Fibroblast of skin of scalp (primary cell): ENCODE measurements at places on chromosomes 2 and 18.

GRCh38 chr2:64654063-64654811, 524 bp upstream of the SERTAD2 start:
- peak; percentile 97 for DNase-seq

- no peak for DNase-seq
These were observed at the start of gene BOLL for GRCh38 chr2:197784956-197785941. TSS of gene BOLL (minus strand) at chr2:197785319. CDS start at chr2:197781850, 3,469 bp downstream.

DNA sequence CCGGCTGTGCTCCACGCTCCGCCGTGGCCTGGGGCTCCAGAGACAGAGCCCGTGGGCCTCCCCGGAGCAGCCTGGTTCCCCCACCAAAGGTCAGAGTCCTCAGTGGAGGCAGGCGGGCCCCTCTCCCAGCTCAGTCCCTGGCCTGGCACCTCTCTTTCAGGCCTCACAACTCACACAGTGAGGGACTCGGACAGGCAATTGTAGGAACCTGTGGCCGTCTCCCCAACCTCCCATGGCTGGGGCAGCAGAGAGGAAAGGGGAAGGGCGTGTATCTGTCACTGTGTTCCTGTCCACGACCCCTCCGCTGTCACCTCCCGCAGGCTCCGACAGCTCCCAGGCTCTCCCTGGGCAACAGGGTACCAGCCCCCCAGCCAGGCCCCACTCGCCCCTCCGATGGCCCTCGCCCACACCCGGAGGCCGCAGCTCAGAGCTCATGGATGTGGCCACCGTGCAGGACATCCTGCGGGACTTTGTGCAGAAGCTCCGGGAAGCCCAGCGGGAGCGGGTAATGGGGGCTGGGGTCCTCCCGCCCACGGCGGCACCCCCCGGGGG, 32.4 kb upstream of the SNED1 start:
- DNase-seq = no peak

GRCh38 chr2:52934920-52935640, 832.5 kb upstream of the CHAC2 start:
- no peak for DNase-seq

DNA sequence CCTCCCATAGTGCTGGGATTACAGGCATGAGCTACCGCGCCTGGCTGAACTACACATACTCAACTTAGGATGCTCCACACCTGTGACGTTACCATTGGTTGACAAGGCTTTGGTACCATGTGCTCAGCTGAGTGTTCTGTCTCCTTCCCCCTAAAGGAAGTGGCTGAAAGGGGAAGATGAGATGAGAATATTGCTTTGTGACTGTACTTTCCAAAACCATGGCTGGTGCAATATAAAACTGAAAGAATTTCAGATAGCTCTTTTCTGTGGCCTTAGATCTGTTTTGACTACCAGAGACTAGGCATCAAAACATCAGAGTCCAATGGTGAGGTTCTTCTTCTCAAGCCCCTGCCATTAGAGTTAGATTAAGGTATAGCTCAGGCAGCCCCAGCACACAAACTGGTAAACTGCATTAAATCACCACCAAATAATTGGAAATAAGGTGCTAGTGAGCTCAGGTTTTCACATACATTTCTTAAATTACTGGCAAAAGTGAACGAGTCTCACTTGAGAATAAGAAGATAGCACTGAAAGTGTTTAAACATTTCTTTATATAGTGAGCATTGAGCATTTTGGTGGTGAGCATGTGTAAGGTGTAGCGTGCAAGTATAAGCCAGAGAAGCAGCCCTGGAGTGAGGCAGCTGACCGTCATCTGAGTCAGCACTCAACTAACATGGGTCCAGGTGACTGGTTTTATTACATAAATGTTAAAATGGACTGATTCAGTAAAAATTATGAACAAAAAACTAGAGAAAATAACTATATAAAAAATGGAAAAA, 113.5 kb upstream of the FZD5 start:
- no peak for DNase-seq

DNA sequence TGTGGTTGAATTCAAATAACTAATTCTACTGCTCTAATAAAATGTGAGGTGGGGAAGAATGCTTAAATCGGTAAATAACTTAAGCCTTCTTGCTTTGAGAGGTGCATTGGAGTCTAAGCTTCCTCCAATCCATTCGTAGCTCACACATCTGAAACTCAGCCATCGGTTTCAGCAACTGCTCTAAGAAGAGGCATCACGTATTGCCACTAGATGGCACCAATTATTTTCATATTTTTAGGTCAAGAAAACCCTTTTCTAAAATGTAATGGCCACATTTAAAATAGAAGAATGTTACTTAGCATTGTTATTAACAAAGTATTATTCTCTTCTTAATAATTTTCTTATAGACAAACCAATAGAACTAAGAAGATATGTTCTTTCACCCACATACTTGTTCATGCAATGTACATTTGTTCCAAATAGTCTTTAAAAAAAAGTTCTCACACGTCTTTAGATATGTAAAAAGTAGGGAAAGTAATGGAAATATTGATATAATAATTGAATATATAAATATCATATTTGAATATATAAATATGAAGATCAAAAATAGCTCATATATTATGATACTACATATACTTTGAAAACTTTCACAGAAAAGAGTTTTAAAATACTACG, 229.8 kb downstream of the CCDC178 start:
- DNase-seq = peak; percentile 36

GRCh38 chr2:6644261-6644660, 221.4 kb downstream of the CMPK2 start:
- no peak for DNase-seq

DNA sequence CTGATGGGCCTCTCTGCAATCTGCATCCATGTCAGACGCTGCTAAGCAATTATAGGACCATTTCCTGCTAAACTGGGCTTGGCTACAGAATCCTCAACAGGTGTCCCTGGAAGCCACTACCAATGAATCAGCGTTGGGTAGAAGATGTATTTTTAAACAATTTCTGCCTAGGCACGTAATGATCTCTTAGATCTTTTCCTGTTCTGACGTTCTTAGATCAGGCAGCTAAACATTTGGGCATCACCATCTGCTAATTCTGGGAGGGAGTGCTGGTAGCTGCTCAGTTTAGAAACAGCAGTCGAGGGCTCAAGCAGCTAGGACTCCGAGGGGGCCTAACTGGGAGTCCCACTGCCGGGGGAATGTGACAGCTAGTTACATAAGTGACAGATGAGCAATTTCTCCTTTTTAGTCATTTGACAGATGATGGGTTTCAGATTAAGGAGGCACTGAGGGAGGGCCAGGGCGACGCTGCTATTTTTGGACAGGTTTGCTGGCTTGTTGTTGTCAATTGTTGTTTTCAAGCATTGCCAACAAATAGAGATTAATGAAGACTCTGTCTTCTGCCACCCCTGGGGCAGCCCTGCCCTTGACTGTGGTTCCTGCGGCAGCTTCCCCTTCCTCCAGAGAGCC, 92.7 kb downstream of the MRO start:
- DNase-seq = no peak
